ENCODE measurements at places on chromosomes 1 and 21. TPM values are rescaled to one million over a fixed set of nuclear protein-coding genes. Genes with fewer than 3 reads are reported as not detected.

DNA sequence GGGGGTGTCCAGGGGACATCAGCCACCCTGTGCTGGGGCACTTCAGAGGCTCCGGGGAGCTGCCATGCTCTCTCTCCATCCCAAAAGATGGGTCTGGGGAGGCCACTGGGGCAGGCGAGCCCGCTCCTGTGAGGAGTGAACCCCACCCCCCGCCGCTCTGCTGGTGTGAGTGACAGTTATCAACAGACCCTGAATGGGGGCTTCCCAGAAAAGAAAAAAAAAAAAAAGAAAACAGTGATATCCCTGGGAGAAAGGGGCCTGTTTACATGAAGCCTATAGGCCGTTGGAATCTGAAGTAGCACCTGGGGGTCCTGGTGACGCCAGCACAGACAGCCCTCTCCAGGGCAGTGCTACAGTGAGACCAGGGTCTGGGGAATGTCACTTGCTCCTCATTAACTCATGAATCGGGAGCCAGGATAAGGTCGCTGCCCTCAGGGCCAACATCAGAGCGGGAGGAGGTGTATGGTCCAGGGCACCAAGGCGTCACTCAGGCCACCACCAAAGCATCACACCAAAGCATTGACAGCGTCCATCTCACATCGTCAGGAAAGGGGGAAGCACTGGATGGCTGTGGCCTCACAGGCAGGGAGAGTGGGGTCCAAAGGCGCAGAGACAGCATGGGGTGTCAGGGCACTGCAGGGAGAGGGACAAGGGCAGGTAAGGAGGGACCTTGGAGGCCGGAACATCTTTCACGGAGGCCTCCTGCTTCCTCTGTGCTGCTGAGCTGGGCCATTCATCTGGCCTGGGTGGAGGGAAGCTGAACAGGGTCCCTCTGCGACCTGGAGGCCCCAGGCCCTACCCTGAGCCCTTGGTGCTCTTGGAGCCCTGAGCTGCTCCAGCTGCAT, 8.4 kb upstream of the NPHP4 start:
- no peak overlapping the region for H3K4me3 ChIP-seq
- DNase-seq = no peak
- no peaks in the 10 kb centered on the region for H3K4me1 ChIP-seq
- H3K36me3 ChIP-seq = no peaks in the 10 kb centered on the region
- no peak overlapping the region for H3K27ac ChIP-seq

DNA sequence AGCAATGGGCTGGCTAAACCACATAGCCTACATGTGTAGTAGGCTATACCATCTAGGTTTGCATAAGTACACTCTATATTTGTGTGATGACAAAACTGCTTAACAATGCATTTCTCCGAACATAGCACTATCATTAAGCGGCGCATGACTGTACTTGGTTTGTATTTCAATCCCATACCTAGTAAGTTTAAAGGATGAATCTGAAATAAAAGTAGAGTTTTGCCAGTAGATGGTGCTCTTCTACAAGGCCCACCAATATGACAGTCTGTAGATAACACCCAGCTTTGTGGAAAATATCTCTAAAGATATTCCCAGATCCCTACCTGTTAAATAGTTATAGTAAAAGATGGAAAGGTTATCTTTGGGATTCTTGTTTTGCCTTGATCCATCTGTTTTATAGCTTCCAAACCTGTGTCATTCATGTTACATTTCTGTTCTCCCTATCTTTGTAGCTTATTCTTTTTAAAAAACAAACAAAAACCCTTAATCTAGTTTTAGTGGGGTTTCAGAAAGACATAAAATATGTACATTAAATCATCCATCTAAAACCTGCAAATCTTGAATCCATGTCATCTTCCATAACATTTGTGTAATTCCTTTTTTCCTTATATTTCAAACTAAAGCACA, 33.9 kb upstream of the ASPM start:
- H3K4me1 ChIP-seq = no peaks in the 10 kb centered on the region
- H3K36me3 ChIP-seq = no peaks in the 10 kb centered on the region
- H3K27ac ChIP-seq = no peak overlapping the region
- H3K27me3 ChIP-seq = no peaks in the 10 kb centered on the region
- no peak overlapping the region for H3K4me3 ChIP-seq

DNA sequence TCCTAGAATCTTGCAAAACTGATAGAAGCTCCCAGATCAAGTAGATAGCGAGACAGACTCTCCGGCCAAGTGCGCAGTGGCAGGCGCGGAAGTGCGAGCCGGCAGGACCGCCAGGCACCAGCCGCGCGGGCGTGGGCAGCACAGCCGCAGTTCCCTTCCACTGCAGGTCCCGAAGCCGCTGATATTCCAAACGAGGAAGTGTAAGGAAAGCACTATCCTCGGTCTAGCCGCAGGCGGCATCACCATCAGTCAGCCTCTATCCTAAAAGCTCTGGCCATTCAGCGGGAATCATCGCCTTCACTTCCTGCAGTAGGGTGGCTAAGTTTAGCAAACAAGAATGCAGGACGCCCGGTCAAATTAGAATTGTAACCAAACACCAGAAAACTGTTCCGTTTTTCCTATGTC, 710 bp downstream of the GLRX2 start:
- peak overlapping the region; percentile 93 for H3K4me3 ChIP-seq
- H3K36me3 ChIP-seq = peaks cover 2% of the 10 kb centered on the region
- peak overlapping the region; percentile 97 for H3K27ac ChIP-seq
- H3K27me3 ChIP-seq = no peaks in the 10 kb centered on the region

Gene ANGPTL3
- total RNA-seq = not detected

Gene PLA2G2C
- not detected for total RNA-seq

Gene FLG2
- total RNA-seq = not detected

Gene RIPK4
- not detected for total RNA-seq

- DNase-seq = no peak
- H3K36me3 ChIP-seq = peaks cover under 1% of the 10 kb centered on the region
Observed at GRCh38 chr1:5990913-5991312, 1.3 kb downstream of the NPHP4 start.

Gene MEAF6
- total RNA-seq = 30.7 TPM

Gene ESPN
- not detected for total RNA-seq

- H3K36me3 ChIP-seq = no peaks in the 10 kb centered on the region
- no peak overlapping the region for H3K4me3 ChIP-seq
- peaks cover 11% of the 10 kb centered on the region for H3K4me1 ChIP-seq
Observed at GRCh38 chr21:33063907-33064622, 5.9 kb upstream of the OLIG1 start.

Gene DHDDS
- 14.1 TPM for total RNA-seq

GRCh38 chr1:29675481-29676263, 439.4 kb downstream of the PTPRU start:
- H3K27ac ChIP-seq = no peak overlapping the region
- DNase-seq = no peak
- H3K27me3 ChIP-seq = no peaks in the 10 kb centered on the region
- no peak overlapping the region for H3K4me3 ChIP-seq
- H3K4me1 ChIP-seq = no peaks in the 10 kb centered on the region

DNA sequence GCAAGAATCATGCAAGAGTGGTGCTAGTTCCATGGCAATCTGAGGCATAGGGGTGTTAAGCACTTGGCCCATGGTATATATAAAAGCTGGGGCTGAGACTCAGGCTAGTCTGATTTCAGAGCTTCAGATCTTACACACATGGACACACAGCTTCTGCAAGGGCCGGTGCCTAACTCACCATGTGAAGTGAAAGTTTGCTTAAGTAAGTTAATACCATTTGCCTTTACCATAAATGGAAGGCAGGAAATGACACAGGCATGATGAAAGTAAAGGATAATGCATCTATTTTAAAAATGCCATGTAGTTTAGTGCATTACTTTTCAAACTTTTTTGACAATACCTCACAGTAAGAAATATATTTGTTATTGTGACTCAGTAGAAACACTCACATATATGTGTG, 122.6 kb downstream of the KCNJ6 start:
- no peak for DNase-seq
- no peaks in the 10 kb centered on the region for H3K36me3 ChIP-seq
- H3K4me3 ChIP-seq = no peak overlapping the region
- H3K4me1 ChIP-seq = no peaks in the 10 kb centered on the region
- H3K27ac ChIP-seq = no peak overlapping the region
- H3K27me3 ChIP-seq = no peaks in the 10 kb centered on the region

GRCh38 chr1:188769181-188769580, 1708.5 kb downstream of the BRINP3 start:
- H3K27me3 ChIP-seq = no peaks in the 10 kb centered on the region
- no peaks in the 10 kb centered on the region for H3K4me1 ChIP-seq
- no peak for DNase-seq

Gene KCNA2
- 0.40 TPM for total RNA-seq

Gene WDR64
- not detected for total RNA-seq

DNA sequence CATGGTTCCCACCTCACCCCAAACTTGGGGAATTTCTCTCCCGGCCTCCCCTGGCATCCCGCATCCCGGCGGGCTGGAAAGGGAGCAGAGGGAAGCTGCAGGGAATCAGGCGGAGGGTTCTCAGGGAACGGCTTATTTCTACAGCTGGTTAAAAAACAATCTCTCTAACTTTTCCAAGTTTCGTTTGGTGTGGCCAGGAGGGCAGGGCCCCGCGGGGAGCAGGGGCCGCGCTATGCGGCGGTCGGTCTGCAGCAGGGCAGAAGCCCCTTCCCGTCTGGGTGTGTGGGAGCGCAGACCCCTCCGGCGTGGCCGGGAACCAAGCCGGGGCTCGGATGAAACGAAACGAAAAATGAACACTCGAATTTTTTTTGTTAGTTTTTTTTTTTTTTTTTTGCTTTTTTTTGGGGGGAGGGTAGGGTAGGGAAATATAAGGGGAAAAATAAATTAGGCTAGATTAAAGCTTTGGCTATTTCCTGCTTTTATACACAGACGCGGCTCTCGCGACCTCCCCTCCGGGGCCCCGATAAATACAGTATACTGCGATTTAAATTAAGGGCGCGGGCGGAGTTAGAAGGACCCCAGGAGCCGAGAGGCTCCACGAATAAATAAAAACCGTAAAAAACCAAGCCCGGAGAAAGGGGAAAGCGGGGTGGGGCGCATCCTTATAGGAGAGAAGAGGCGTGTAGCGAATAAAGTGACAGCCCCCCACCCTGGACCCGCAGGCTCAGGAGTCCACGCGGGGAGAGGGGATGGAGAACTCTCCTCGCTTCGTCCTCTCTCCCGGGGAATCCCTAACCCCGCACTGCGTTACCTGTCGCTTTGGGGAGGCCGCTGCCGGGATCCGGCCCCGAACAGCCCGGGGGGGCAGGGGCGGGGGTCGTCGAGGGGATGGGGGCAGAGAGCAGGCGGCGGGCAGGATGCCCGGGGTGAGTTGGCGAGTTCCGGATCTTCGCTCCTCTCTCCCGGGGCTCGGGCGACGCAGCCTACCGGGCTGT, 2.1 kb downstream of the POU3F1 start:
- no peak for DNase-seq
- H3K4me1 ChIP-seq = peaks cover 17% of the 10 kb centered on the region
- peak overlapping the region; percentile 13 for H3K4me3 ChIP-seq
- H3K27ac ChIP-seq = no peak overlapping the region

Gene TNFRSF18
- total RNA-seq = not detected

- no peak overlapping the region for H3K27ac ChIP-seq
- no peak for DNase-seq
Observed at GRCh38 chr1:29505532-29506220, 269.4 kb downstream of the PTPRU start.

- no peaks in the 10 kb centered on the region for H3K27me3 ChIP-seq
- no peaks in the 10 kb centered on the region for H3K4me1 ChIP-seq
- no peak overlapping the region for H3K27ac ChIP-seq
- no peak for DNase-seq
Observed at GRCh38 chr1:34774957-34775356, 6.1 kb upstream of the GJB3 start.

Gene CNKSR1
- total RNA-seq = 54.8 TPM

Gene FAM177B
- total RNA-seq = not detected

- no peaks in the 10 kb centered on the region for H3K4me1 ChIP-seq
- peak overlapping the region; percentile 45 for H3K4me3 ChIP-seq
- no peaks in the 10 kb centered on the region for H3K36me3 ChIP-seq
- peaks cover 3% of the 10 kb centered on the region for H3K27me3 ChIP-seq
Observed at GRCh38 chr21:38506661-38507281, 8.5 kb upstream of the ERG start.

- no peaks in the 10 kb centered on the region for H3K27me3 ChIP-seq
- H3K27ac ChIP-seq = no peak overlapping the region
- DNase-seq = no peak
Observed at GRCh38 chr21:24210130-24210529, 1397.2 kb downstream of the MRPL39 start.

DNA sequence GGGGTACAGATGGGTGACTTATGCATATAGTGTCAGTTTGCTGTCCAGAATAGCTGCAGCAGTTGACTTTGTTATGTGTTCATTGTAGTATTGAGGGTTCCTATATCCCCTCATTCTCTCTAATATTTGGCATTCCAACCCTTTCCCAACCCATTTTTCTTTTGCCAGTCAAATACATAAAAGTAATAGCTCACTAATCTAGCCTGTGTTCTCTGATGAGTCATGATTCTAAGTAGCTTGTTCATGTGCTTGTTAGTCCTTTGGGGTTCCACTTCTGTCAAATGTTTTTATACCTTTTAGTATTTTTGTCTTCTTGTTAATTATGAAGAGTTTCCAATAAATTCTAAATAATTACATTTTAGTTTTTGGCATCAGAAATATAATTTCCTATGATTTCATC, 99.2 kb upstream of the MROH9 start:
- H3K4me3 ChIP-seq = no peak overlapping the region
- DNase-seq = no peak
- no peak overlapping the region for H3K27ac ChIP-seq
- no peaks in the 10 kb centered on the region for H3K4me1 ChIP-seq
- no peaks in the 10 kb centered on the region for H3K36me3 ChIP-seq

GRCh38 chr1:73593804-73594203, 604.2 kb downstream of the LRRIQ3 start:
- H3K27ac ChIP-seq = no peak overlapping the region
- no peaks in the 10 kb centered on the region for H3K27me3 ChIP-seq
- H3K4me3 ChIP-seq = no peak overlapping the region
- no peak for DNase-seq

- no peak for DNase-seq
- H3K4me1 ChIP-seq = peaks cover 63% of the 10 kb centered on the region
- no peaks in the 10 kb centered on the region for H3K27me3 ChIP-seq
- no peak overlapping the region for H3K4me3 ChIP-seq
- no peaks in the 10 kb centered on the region for H3K36me3 ChIP-seq
- H3K27ac ChIP-seq = peak overlapping the region; percentile 93
Observed at GRCh38 chr1:167670563-167670962, 40.5 kb downstream of the RCSD1 start.

DNA sequence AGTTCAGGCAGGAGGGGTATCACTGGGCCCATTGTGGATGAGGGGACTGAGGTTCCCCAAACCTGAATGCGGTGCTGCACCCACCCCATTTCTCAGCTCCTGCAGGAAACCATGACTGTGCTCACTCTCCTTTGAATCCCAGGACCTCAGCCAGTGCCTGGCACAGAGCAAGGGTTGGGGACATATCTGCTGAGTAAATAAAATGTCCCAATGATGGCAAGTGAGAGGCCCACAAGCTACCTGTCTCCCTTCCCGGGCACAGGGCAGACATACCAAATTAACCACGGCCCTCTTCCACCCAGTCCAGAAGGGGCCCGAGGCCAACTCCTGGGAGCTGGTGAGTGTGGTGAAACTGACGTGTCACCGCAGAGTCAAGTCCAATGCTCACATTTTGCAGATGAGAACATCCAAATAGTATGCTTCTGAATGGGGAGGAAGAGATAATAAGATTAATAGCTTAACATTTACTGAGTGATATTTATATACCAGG, 97.6 kb downstream of the EPHB2 start:
- peaks cover 5% of the 10 kb centered on the region for H3K4me1 ChIP-seq
- H3K27ac ChIP-seq = no peak overlapping the region
- H3K36me3 ChIP-seq = no peaks in the 10 kb centered on the region
- H3K4me3 ChIP-seq = no peak overlapping the region
- DNase-seq = peak; percentile 48
- no peaks in the 10 kb centered on the region for H3K27me3 ChIP-seq
